ENCODE measurements at places on chromosomes 1 and 21.

- DNase-seq: no peak
Measured at GRCh38 chr21:39390212-39390765, 41.4 kb upstream of the HMGN1 start.

DNA sequence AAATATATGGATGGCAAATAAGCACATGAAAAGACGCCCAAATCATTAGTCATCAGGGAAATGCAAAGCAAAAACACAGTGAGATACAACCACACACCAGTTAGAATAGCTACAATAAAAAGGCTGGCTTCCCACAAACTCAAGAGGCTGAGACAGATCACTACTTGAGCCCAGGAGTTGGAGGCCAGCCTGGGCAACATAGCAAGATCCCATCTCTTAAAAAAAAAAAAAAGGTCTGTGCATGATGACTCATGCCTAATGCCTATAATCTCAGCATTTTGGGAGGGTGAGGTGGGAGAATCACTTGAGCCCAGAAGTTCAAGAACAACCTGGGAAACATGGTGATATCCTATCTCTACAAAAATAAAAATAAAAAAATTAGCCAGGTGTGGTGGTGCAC, 19.8 kb downstream of the LDLRAD1 start:
- DNase-seq: no peak

DNA sequence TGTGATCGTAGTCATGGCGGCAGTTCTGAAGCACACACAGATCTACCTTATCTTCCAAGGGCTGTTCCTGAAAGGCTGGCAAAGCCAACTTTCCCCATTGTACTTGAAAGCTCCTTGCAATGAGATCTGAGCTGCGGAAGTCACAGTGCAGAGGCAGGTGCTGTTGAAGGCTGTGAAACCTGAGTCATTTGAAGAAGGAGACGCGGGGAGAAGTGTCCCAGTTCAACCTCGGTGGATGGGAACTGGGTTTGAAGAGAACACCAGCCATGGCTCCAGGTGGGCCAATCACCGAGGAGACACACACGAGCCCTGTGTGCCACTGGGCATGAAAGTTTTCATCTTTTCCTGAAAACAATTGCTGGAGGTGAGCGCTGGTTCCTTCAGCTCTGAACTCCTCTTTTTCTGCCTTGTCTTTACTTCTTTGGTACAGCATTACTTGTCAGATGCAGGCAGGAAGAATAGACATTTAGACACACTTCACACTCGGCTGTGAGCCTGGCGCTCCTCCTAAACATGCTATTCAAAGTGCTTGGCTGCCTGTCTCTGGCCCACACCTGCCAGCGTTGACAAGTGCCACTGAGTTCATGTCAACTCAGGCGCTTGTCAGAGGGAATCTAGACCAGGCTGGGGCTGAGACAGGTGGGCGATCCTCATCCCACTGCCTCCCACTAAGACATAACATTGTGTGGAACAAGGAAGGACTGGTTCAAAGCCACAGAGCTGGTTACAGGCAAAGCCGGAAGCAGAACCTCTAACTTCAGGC, 25.7 kb upstream of the PDE9A start:
- DNase-seq: no peak

GRCh38 chr1:27658951-27659496, 13.0 kb downstream of the IFI6 start:
- DNase-seq: peak; percentile 78

Data from ascending aorta (tissue), 2 donors.